ENCODE measurements at places on chromosomes 1 and 21. TPM values are rescaled to one million over a fixed set of nuclear protein-coding genes. Genes with fewer than 3 reads are reported as not detected.

DNA sequence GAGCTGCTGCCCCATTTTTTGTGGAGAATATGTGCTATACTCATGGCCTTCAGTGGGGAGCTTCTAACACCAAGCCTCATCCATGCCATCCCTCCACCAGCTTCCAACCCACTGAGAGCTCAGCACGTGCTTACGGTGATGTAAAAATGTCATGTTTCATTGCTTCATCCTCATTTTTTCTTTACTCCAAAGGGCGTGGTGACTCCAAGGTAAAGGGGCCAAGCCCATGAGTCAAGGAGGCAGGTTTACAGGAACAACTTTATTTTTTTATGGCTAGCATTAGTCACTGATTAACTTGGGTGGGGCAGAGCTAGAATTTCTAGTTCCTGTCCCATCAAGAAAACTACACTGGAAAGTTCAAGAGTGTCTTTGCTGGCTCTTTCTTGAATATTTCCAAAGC lies at the start of gene C1orf226:
C1orf226 (plus strand) TSS at position 346 of the 400 bp plus-strand sequence. CDS start 174 bp downstream, outside the sequence.
- DNase-seq: no peak

DNA sequence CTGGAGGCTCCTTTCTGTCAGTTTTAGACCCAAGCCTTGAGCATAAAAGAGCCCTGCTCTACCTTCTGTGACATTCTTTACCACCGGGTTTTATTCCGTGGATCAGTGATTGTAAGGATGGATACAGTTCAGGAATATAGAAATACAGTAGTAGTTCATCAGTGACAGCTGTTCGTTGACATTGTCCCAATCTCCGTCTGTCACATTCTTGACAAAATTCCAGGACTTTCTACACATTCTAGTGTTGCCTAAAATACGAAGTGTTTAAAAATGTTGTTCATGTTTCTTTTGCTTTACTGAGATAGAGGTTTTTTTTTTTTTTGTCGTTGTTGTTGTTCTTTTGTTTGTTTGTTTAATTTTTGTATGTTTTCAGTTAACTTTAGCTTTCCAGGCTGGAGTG lies 29.9 kb downstream of the MAP10 start:
- DNase-seq: no peak

DNA sequence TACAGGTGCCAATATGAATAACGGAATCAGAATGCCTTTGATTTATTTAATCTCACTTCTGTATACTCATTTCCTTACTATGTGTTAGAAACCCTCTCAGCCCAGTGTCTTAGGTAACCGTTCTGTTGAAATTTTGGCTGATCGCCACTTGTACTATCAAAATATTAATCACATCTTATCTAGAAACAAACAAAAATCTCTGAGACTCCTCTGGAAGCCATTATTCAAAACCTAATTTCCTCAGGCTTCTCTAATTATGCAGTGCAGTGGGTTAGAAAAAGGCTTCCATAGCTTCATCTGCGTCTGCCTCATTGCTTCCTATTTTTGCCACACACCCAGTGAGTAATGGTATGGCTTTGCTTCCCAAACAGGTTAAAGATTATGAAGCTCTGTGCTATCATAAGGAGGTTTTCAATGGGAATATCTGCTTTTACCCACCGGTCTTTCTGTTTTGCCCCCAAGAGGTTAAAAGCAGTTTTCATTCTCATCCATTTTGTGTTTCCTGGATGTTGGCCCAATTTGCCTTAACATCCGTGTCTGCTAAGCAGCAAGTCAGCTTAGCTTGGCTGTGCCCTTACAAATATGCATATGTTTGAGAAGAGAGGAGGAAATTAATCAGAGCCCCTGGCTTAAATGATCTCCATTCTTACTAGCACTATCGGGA lies 129.6 kb downstream of the RYR2 start:
- DNase-seq: peak; percentile 64

- DNase-seq: no peak
These were observed at the start of gene MEF2D for GRCh38 chr1:156500543-156500792. MEF2D (minus strand) TSS chr1:156500775; CDS start chr1:156483292, 17,483 bp downstream.

DNA sequence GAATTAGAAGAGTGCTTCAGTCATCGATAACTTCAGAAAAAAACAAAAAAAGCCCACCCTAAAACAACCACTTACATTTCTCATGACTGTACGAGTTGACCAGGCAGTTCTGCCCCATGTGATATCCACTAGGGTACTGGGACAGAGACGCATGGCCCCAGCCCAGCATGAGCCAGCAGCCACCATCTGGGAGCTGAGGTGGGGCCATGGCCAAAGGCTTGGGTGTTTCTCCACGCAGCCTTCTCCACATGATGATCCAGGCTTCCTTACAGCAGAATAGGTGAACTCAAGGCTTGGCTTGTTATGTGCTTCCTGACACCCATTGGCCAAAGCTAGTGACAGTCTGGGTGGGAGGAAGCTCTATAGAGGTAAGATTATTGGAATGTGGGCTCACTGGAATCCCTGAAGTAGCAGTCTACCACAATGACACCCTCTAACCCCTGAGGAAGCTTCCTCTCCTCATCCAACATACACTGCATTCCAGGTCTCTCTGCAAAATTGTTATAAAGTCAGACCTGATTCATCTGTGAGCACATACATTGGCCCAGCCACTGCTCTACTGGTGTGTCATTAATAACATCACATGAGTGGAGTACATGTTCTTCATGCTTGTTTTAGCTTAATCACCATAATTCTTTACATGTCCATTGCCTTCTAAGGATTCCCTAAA lies 66.3 kb upstream of the NTPCR start:
- DNase-seq: no peak

DNA sequence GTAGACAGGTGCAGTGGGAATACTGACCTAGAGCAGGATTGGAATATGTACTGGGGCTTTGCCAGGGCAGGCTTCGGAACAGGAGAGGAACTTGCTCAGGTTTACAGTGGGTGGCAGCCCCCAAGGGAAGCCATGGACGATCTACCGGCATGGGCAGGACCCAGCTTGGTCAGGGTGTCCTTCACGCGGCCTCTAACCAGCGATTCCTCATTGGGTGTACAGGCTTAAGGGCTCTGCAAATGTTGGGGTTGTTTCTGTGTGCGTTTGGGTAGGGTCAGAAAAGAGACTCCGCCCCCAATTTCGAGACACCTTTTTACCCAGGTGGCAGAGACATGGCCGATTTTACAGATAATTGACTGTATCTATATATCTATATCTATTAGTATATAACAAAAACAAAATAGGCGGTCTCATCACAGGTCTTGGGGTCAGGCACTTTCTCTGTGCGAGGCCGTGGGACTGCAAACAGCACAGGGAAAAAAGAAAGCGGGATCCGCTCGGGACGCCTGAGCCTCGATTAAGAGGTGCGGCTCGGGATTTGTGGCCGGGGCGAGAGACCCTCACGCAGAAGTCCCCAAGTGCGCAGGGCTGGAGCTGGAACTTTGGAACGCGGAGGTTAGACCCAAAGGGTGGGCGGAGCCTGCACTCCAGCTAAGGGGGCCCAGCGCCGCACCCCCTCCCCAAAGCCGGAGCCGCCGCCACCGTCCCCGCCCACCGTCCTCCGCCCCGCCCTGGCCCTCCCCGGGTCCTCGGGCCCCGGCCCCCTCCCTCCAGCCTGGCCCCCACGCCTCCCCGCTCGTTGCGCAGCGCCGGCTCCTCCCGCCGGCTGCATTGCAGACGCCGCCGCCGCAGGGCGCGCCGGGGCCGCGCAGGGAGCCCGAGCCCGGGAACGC lies 67.5 kb upstream of the VAMP3 start:
- no peak for DNase-seq

- no peak for DNase-seq
These were observed 21.1 kb downstream of the TLCD4 start for GRCh38 chr1:95138223-95138622.

- peak; percentile 98 for DNase-seq
These were observed 215.4 kb downstream of the OLFM3 start for GRCh38 chr1:101781201-101781831.

DNA sequence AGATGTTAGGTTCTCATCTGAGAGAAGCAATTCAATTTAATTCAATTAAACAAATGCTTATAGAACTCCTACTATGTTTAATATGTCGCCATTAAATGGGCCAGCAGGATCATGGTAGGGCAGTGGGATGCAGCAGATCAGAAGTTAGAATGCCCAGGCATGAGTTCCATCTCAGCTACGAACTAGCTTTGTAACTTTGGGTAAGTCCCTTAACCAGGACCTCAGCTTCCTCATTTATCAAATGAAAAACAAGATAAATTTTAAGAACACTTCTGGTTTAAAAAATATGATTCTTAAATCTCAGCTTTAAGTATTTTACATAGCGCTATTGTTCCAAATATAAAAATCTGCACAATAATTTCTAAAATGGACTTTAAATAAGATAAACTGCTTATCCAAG lies 67.5 kb upstream of the GFI1 start:
- no peak for DNase-seq

DNA sequence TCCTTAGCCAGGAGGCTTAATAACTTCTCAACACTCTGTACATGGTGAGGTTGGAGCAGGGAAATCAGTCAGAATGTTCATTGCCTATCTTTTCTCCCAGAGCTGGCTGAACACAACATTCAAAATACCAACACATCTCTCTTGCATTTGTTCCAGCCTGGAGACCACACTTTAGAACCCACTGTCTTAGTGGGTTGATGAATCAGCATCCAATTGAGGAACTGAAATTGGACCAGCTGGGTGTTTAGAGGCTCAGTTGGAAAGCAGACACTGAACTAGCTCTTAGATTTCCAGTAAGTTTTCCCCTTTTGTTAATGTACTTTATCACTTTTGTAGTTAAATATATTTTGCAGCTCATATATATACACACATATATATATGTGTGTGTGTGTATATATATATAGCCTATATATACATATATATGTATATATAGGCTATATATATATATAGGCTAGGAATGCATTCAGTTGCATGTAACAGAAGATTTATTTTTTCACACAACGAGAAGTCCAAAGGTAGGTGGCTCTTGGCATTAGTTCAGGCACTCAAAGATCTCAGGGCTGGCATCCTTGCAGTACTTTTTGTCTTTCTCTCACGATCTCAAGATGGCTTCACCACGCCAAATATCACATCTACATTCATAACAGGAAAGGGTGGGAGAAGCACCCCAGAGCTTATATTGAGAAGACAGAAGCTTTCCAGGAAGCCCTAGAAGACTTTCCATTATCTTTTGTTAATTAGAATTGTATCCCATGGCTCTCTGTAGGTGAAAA lies 35.0 kb upstream of the HUNK start:
- peak; percentile 23 for DNase-seq

- DNase-seq: peak; percentile 91
These were observed 253.1 kb upstream of the IRF2BP2 start for GRCh38 chr1:234862944-234863515.

- no peak for DNase-seq
These were observed 31.9 kb downstream of the ACBD3 start for GRCh38 chr1:226154593-226154992.

GRCh38 chr21:45721671-45722070 lies 78.1 kb downstream of the PCBP3 start:
- DNase-seq: no peak

DNA sequence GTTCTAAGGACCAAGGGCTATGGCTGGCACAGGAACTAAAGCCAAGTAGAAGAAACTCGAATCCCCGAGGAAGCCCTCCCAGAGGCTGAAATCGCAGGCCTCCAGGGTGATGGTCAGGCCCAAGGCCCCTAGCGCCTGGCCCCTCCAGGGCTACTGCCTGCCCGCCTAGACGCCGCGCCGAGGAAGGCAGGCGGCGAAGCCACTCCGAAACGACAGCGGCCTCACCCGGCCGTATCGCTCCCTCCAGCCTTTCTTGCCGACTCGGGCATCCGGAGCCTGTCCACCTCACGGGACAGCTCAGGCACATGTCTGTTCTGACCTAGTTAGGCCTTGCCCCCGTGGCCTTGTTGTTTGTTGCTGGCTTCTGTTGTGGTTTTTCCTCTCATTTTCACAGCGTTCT lies 9.7 kb upstream of the LHX8 start:
- DNase-seq: no peak

DNA sequence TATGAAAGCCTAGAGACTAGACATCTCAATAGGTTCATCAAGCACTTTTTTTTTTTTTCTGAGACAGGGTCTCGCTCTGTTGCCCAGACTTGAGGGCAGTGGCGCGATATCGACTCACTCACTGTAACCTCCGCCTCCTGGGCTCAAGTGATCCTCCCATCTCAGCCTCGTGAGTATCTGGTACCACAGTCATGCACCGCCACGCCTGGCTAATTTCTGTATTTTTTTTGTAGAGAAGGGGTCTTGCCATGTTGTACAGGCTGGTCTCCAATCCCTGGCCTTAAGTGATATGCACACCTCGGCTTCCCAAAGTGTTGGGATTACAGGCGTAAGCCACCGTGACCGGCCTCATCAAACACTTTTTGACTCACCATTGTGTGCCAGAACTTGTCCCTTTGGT lies 613 bp upstream of the GPATCH4 start:
- no peak for DNase-seq

DNA sequence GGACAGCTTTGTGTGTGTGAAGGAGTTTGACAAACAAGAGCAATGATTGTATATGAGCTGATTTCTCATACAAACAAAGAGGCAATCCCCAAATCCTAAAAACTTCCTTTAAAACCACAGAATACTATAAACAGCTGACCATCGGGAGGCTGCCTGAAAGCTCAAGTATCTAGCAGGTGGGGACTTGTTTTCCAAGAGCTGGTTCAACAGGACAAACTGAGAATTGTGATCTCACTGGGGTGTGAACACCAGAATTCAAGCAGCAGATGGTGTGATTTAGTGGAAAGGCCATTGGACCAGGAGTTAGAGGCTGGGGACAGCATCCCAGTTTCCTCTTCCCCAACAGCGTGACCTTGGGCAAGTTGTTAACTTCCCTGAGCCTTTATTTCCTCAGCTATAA lies 13.9 kb downstream of the LMX1A start:
- DNase-seq: no peak

- DNase-seq: no peak
These were observed 1.1 kb upstream of the COL11A1 start for GRCh38 chr1:103109311-103109920.

PAQR6 gene
- not detected for total RNA-seq

KRTAP19-3 gene
- not detected for total RNA-seq

CSTB gene
- total RNA-seq: 7.7 TPM

AHCTF1 gene
- 21.2 TPM for total RNA-seq

NFASC gene
- 6.0 TPM for total RNA-seq

APCS gene
- 3.9 TPM for total RNA-seq

RGS13 gene
- 5.5 TPM for total RNA-seq
